Left forelimb (tissue), 1 donor: ENCODE measurements at places on chromosomes 2 and 18.

- DNase-seq = peak; percentile 45
Observed at GRCh38 chr18:48919547-48919946, 31.2 kb downstream of the SMAD7 start.

- no peak for DNase-seq
Observed at GRCh38 chr18:23485386-23485785, 17.9 kb upstream of the RMC1 start.

- no peak for DNase-seq
Observed at GRCh38 chr2:200466425-200467418, 43.1 kb downstream of the KCTD18 start.

- no peak for DNase-seq
Observed at GRCh38 chr2:117763804-117764203, 50.7 kb upstream of the DDX18 start.

DNA sequence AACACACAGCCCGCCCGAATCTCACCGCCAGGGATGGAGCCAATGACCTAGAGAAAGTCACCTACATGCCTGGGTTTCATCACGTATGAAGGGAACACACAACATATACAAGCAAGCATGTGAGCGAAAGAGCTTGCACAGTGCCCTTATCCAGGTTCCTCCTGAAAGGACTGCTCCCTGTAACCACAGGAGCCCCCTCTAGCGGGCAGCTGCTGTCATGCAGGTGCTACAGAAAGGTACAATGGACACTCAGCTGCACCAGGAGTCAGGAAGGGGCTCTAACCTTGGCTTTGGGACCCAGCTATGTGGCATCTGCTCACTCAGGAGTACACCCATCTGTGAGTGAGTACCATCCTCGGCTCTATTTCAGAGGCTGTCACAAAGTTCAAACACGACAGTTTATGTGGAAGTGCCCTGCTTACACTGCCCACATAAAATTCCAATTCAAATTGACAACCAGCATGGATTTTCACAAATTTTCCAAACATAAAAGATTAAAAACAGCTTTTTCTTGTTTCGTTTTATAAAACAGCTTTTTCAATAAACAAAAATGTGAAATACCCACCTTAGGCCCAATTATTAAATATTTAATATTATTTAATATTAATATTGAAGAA, 3.5 kb downstream of the NDUFA10 start:
- no peak for DNase-seq

DNA sequence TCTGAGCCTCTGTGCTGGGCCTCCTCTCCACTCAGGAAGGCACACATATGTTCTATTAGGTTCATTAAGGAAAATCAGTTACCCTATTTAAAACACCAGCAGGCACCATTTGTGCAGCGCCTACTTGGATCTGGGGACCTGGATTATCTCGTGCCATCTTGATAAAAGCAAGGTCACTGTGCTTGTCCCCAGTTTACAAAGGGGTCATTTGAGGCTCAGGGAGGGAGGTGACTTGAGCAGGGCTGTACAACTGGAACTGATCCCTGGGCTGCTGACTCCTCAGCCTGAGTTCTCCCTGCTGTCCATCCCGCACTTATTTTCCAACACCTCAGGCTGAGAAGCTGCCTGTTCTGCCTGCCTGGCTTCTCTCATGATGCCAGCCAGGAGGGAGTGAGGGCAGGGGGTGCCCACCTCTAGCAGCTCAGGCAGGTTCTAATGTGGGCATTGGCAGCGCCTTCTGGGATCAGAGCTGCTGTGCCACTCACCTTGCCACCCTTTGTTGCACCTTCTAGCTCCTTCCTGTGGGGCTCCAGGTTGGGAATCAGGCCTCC, 120.3 kb downstream of the GLI2 start:
- no peak for DNase-seq

- no peak for DNase-seq
Observed at GRCh38 chr2:187126247-187127005, 277.5 kb upstream of the ZSWIM2 start.

- no peak for DNase-seq
Observed at GRCh38 chr2:200092235-200092634, 136.9 kb downstream of the MAIP1 start.

- DNase-seq = no peak
Observed at GRCh38 chr18:64119916-64120315, 29.0 kb downstream of the LINC00305 start.

DNA sequence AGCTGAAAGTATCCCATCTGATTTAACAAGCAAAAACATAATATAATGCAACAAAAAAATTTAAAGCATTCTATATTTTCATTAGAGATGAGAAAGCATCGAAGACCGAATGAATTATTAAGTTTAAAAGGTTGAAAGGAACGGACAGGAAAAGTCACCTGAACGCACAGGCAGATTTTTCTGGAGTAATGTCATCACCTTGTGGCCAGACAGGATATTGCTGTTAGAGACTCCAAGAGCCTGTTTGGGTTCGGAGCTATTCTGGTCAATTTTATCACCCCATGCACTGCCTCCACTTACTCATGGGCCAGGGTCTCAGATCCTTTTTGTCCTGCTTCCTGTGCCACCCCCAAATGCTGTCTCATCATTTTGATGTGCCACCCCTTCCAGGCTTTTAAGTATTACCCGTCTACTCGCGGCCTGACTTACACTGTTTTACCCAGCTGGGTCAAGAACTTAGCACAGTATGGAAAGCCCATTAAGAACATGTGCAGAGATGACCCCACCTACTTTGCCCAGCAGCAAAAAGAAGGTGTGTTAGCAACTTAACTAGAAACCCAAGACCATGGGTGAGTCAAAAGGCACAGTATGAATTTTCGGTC, 27.3 kb downstream of the GKN2 start:
- no peak for DNase-seq

GRCh38 chr18:49768051-49768391, 45.3 kb downstream of the ACAA2 start:
- DNase-seq = no peak

GRCh38 chr18:58078889-58079573, 35.0 kb downstream of the NEDD4L start:
- DNase-seq = no peak

- no peak for DNase-seq
Observed at GRCh38 chr2:134289225-134289624, 35.4 kb downstream of the MGAT5 start.

GRCh38 chr2:163554864-163555263, 180.9 kb downstream of the FIGN start:
- no peak for DNase-seq

- no peak for DNase-seq
Observed at GRCh38 chr2:126880817-126881216, 17.9 kb upstream of the TEX51 start.

GRCh38 chr18:68387246-68387645, 327.7 kb downstream of the TMX3 start:
- DNase-seq = no peak

DNA sequence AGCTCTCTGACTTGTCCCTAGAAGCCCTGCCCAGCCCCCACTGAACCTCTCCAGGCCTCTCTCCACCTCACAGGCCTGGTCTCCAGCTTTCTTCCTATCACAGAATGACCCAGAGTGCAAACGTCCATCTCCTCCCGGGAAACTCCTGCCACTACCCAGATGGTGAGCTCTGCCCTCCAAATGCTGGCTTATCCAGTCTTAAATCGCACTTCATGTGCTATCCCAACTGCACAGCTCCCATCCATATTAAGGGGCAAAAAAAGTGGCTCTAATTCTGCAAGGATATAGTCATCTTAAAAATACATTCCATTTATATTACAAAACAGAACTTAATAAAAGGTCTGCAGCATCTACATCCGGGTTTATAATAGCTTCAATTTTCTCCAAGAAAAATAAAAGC, 70.8 kb upstream of the CDC42EP3 start:
- no peak for DNase-seq
